ENCODE measurements at places on chromosomes 12 and 14.

DNA sequence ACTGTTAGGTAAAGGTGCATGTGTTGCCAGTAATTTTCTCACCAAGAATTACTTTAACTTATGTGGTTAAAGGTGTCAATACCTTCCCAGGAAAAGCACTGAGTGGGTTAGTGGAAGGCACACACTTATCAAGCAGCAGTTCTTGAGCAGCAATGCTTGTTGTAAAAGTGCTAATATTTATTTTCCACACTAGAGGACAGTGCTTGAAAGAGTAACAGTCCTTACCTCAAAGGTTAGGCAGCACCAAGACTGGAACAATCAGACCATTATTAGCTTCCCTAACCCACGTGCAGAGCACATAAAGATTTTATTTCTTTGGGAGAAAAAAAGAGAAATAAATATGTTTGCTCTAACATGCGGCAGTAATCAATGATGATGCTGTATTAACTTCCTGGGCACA lies 48.8 kb upstream of the KRR1 start:
- peak; percentile 11 for DNase-seq

- no peak for DNase-seq
These were observed 2.8 kb downstream of the ARHGEF40 start for GRCh38 chr14:21072781-21073339.

- DNase-seq: peak; percentile 37
These were observed 25.4 kb upstream of the COL2A1 start for GRCh38 chr12:48029491-48030172.

DNA sequence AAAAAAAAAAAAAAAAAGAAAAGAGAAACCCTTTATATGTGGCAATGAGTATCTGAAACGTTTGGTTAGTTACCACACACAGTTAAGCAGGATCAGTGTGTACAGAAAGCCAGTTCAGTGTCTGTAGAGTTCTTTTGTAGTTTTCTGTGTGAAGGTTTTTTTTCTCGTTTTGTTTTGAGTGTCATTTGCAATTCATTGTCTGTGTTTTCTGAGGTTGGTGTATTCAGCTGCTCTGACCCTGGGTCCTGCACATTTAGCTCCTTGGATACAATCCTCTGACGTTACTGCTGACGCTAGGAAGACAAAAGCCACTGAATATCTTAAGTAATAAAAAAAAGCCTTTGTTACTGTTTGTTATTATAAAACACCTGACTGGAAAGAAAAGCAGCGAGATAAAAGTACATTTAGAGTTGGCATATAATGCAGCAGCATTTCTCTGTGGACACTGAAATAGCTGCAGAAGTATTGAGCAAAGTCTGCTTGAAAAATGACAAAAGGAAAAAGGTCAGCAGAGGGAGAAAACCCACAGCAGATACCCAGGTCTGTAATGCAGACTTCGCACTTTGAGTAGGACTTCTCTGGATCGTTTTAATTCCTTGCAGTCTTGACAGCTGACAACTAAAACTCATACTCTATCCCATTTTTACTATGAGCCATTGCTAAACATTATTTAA lies 89.0 kb downstream of the POLR3B start:
- DNase-seq: no peak

DNA sequence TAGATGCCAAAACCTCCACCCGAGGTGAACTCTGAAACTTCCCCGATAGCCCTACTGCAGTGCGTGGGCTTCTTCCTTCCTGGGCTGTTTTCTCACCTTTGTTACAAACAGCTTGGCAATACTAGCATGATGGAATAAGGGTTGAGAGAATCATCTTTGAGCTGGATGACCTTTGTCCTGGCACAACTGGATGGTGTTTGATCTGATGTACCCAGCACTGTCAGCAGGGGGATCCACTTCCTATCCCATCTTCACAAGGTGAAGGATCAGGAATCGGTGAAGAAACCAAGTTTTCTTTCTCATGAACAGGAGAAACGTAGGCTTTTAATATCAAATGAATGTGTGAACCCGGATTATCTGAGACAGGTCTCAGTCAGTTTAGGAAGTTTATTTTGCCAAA lies 19.5 kb upstream of the LRRC10 start:
- no peak for DNase-seq

GRCh38 chr12:49674318-49674981 lies 32.8 kb downstream of the FMNL3 start:
- DNase-seq: no peak

DNA sequence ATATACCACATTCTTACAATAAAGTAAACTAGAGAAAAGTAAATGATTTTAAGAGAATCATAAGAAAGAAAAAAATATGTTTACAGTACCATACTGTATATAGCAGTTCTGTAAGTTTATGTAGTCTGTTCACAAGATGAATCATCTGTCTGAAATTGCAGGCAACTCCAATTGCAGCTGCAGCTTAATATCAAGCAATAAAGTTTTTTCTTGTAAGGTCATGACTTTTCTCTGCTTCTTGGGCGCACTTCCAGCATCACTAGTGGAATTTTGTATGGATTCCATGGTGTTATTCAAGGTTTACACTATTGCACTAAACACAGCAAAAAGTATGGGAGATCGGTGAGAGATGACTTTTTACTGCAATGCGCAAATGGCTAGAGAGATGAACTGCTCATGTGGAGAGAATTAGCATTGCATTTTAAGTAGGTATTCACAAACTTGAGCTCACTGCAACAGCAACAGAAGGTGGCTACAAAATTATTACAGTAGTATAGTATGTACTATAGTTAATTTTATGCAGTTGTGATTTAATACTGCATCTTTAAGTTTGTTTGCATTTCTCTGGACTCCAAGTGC lies 445.4 kb upstream of the OR4E1 start:
- no peak for DNase-seq

- DNase-seq: no peak
These were observed 8.4 kb downstream of the ASIC1 start for GRCh38 chr12:50065726-50066310.

DNA sequence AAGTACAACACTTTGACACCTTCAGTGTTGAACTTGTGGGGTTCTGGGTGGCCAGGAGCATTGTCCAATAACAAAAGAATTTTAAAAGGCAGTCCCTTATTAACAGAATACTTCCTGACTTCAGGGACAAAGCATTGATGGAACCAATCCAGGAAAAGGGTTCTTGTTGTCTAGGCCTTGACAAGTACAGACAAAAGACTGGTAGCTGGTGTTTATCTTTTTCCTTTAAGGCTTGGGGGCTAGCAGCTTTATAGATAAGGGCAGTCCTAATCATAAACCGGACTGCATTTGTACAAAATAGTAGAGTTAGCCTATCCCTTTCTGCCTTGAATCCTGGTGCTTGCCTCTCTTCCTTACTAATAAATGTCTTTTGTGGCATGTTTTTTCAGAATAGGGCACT lies 27.4 kb downstream of the FAM177A1 start:
- DNase-seq: no peak

- DNase-seq: no peak
These were observed 35.3 kb downstream of the SLC6A15 start for GRCh38 chr12:84877340-84877739.

GRCh38 chr12:23758608-23759007 lies 190.9 kb downstream of the SOX5 start:
- no peak for DNase-seq

- DNase-seq: no peak
These were observed 4.6 kb downstream of the GOLGA3 start for GRCh38 chr12:132824053-132824452.

GRCh38 chr12:91064640-91065039 lies 6.8 kb upstream of the KERA start:
- DNase-seq: no peak

GRCh38 chr12:50006754-50007442 lies 18.4 kb downstream of the RACGAP1 start:
- DNase-seq: no peak

GRCh38 chr14:65040666-65041433 lies 54.2 kb downstream of the FNTB start:
- peak; percentile 22 for DNase-seq

DNA sequence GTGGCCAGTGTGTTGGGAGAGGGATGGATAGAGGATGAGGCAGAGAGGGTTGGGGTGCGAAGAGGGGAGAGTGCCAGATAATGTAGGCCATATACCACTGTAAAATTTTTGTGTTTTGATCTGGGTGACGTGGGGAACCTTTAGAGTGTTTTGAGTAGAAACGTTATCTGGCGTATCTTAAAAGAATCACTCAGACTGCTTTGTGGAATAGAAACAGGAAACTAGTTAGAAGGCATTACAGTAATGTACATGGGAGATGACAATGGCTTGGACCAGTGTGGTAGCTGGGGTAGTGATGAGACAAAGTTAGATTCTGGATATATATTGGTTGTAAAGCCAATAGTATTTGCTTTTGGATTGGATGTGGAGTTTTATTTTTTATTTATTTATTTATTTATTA lies 20.6 kb downstream of the ATF1 start:
- DNase-seq: no peak

GRCh38 chr14:23548351-23549318 lies 2.9 kb downstream of the ZFHX2 start:
- peak; percentile 21 for DNase-seq

DNA sequence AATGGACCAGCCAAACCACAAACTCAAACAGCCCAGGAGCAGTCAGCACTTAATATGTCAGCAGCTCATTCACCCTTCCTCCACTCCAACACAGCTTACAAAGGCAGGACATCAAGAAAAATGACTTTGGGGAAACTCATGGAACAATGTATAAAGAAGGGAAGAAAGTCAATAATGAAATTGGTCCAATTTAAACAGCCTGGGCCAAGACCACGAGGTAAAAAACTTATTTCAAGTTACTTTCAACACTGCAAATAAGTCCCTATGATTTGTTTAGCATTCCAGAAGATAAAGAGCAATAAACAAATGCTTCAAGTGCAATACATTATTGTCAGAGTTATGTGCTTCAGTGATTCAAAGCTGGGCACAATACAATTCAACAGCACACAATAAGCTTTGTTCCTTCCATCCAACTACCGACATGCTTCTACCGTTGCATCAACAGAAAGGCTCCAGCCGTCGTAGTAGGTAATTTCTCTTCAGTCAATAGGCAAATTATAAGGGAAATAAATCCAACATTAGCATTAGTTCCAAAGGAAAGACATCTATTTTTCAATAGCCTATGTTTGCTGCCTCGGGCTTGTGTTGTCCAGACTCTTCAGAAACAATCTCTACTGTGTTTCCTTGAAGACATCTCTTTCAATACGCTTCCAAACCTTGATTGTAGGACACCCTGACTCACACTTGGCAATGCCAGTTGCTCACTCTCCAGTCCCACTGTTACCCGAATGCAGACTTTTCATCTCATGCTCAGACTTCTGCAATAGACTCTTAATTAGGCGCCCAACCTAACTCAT lies 225.7 kb downstream of the NUAK1 start:
- no peak for DNase-seq

- no peak for DNase-seq
These were observed 7.7 kb upstream of the MDM2 start for GRCh38 chr12:68800294-68800693.

- no peak for DNase-seq
These were observed 94.4 kb downstream of the KCNK10 start for GRCh38 chr14:88228522-88229236.

- DNase-seq: no peak
These were observed 553 bp upstream of the CATSPERB start for GRCh38 chr14:91732439-91732838.

- no peak for DNase-seq
These were observed 145.6 kb downstream of the DYRK2 start for GRCh38 chr12:67794161-67794560.

- no peak for DNase-seq
These were observed 299.6 kb downstream of the DIO2 start for GRCh38 chr14:79911744-79912143.

All from MV-4-11 (cell line).